Stomach (tissue), 19 donors: ENCODE measurements at places on chromosomes 7 and 10.

GRCh38 chr7:113142385-113143119 lies 24.2 kb upstream of the SMIM30 start:
- DNase-seq: no peak

DNA sequence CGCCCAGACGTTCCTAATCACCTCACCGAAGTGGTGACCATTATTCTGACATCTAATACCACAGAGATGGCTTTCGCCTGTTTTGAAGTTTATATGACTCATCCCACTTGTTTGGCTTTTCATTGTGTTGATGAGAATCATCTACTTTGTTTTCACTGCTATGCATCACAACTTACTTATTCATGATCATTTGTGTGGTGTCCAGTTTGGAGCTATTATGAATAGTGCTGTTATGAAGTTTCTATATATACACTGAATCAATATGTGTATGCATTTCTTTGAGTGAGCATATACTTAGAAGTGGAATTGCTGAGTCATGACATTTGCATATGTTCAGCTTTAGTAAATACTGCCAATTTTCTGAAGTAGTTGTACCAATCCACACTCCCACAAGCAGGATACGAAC lies 38.6 kb upstream of the TNKS2 start:
- no peak for DNase-seq

DNA sequence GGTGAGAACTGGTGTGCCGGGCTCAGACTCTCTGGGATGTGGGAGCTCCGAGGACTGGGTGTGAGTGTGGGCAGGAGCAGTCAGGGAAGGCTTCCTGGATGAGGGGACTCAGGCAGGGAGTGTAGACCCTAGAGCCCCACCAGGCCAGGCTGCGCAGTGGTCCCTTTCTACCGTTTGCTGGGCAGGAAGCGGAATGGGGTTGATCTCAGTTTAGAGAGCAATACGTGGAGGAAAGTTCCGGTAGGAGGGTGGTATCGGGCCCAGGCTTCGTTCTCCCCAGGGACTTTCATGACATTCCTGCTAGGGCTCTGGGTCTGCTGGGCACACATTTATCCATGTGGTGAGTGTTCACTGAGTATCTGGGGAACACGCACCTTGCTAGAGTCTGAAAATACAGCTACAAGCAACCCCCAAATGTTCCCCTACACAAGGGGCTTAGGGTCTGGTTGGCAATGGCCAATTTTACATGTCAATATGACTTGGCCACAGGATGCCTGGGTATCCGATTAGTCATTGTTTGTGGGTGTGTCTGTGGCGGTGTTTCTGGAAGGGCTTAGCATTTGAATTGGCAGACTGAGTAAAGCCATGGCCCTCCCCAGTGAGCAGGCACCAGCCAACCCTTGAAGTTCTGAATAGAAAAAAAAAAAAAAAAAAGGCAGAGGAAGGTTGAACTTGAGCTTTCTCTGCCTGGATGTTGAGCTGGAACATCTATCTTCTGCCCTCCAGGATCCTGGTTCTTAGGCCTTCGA lies 20.8 kb downstream of the GHRHR start:
- peak; percentile 31 for DNase-seq

- no peak for DNase-seq
These were observed 70.2 kb downstream of the EVX1 start for GRCh38 chr7:27312820-27313219.

DNA sequence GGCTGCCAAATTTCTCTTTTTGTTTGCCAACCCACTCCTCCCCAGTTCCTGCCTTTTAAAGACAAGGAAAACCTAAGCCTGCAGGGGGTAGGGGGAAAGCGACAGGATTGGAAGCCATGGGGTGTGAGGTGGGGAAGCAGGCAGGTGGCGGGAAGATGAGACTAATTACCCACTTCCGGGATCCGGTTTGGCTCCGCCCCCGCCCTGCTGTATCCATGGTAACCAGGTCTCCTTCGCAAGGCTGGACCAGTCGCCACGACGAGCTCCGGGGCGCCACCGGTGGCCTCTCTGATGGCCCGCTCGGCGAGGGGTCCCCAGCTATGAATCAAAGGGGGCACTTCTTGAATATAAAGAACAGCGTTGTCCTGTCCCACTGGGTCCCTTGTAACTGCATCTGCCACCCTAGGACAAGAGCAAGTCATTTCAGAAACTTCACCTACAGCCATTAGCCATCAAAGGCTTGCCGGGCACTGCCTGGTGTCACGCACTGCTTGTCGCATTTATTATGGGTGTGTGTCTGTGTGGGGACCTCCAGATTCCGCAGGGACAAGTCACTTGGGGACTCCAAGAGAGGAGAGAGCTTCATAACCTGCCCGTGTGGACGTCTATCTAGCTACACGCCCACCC lies 55.4 kb upstream of the LMTK2 start:
- DNase-seq: peak; percentile 27

- no peak for DNase-seq
These were observed 96.6 kb downstream of the TPST1 start for GRCh38 chr7:66301737-66302136.

GRCh38 chr10:70814126-70814525 lies 1.6 kb upstream of the SGPL1 start:
- no peak for DNase-seq

DNA sequence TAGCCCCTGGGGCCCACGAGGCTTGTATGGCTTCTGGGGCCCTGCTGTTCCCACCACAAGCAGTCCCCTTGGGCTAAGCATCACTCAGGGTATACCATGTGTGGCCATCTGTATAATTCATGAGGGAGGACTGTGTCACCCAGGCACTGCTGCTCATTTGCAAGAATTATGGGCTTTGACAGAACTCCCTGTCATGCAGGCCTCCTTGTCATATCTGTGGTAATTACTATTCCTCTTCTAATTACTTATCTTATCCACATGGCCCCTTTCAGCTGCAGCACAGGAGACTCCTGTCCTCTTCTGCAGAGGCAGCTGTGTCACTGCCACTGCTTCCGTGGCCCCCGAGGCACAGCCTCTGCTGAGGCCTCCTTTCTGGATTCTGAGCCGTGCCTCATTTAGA lies 46.3 kb downstream of the LRMDA start:
- no peak for DNase-seq

DNA sequence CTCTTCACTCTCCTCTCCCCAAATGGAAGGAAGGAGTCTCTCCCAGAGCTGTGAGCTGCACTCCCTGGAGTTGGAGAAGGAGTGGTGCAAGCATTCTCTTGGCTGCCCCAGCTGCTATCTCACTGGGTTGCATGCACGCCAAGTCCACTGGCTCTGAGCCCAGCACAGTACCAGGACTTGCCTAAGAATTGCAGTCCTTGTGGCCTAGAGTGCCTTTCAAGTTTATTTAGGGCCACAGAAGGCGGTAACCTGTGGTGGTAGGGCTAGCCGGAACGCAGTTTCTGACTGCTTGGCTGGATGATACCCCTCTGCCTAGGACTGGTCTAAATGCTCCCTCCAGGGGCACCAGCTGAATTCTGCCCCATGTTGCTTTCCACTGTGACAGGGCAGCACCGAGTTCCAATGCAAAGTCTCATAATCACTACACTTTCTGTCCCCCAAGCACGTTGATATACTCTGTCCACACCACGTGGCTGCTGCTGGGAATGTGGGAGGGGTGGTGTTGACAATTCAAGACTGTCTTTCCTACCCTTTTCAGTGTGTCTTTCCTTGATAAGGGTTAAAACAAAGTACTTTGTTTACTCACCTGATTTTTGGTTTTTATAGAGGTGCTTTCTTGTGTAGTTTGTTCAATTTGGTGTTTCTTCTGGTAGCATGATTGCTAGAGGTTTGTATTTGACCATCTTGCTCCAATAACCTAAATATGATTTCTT lies 57.0 kb downstream of the PHTF2 start:
- DNase-seq: peak; percentile 66

DNA sequence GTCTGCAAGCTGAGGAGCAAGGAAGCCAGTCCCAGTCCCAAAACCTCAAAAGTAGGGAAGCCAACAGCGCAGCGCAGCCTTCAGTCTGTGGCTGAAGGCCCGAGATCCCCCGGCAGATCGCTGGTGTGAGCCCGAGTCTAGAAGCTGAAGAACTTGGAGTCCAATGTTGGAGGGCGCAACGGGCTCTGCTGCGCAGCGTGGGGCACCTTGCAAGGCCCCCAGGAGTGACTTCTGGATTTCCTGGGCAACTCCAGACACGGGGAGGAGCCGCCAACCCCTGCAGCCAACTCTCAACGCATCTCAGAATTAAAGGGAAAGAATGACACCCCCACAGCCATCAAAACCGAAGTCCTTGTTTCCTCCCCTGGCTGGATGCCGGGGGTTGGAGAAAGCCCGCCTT lies 18.8 kb upstream of the PROSER2 start:
- no peak for DNase-seq

GRCh38 chr7:95330961-95331337 lies 6.6 kb upstream of the PON1 start:
- DNase-seq: no peak

DNA sequence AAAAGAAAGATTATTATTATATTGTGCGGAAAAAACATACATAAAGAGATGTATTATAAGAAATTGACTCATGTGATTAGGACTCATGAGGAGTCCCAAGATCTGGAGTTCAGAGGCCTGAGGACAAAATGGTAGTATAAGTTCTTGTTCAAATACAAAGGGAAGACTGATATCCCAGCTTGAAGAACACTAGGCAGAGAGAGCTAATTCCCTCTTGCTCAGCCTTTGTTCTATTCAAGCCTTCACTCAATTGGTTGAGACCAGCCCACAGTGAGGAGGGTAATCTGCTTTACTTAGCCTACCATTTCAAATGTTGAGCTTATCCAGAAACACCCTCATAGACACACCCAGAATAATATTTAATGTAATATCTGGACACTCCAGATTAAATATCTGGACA lies 1683.8 kb downstream of the REEP3 start:
- DNase-seq: no peak

GRCh38 chr10:12727832-12728215 lies 273.7 kb downstream of the CCDC3 start:
- no peak for DNase-seq

GRCh38 chr7:27958933-27959548 lies 219.1 kb downstream of the TAX1BP1 start:
- DNase-seq: no peak

DNA sequence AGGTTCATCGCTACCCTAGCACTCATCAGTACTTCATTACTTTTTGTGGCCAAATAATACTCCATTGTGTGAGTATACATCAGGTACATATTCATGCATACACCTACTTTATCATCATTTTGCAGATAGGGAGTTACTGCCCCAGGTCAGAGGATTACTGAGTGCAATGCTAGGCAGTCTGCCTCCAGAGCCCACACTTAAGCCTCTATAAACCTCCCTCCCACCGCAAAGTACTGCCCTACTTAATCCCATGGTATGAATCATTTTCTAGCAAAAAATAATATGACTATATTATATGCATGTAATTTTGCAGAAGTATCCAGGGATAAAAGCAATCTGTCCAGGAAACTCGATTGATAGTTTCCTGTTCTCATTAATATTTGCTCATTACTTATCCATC lies 194.3 kb downstream of the GRID1 start:
- no peak for DNase-seq

DNA sequence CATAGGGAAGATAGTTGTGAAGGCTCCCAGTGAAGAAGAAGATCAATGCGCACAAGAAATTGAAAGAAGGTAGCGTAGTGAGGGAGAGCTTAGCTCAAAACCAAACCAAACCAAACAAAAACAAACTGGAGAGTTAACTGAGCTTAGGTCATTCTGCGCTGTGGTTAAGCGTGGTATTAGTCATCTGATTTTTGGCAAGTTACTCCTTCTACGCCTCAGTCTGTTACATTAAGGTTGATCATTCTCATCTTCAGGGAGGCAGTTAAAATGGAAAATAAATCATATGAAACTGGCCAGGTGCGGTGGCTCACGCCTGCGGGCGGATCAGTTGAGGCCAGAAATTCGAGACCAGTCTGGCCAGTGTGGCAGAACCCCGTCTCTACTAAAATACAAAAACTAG lies 259.7 kb downstream of the EXOC4 start:
- no peak for DNase-seq

- no peak for DNase-seq
These were observed 2.9 kb upstream of the VCL start for GRCh38 chr10:73995035-73995358.

GRCh38 chr10:69469976-69470375 lies 18.7 kb downstream of the TSPAN15 start:
- no peak for DNase-seq

DNA sequence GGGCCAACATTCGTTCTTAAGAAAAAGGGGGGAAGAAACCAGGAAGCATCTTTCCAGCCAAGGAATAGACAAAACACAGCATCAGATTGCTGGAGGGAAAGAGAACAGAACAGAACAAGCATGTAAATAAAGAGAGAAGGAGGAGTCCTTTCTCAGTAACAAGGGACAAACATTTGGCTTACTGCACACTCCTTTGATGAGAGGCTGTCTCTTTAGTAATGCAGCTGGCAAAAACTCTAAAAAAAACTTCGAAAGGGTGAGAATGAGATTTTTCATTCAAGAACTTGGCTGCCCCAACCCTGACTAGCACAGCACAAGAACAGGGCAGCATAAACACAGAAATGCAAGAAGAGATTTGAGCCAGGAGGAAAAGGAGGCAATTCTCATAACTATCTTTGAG lies 38.9 kb upstream of the IL6 start:
- peak; percentile 28 for DNase-seq

DNA sequence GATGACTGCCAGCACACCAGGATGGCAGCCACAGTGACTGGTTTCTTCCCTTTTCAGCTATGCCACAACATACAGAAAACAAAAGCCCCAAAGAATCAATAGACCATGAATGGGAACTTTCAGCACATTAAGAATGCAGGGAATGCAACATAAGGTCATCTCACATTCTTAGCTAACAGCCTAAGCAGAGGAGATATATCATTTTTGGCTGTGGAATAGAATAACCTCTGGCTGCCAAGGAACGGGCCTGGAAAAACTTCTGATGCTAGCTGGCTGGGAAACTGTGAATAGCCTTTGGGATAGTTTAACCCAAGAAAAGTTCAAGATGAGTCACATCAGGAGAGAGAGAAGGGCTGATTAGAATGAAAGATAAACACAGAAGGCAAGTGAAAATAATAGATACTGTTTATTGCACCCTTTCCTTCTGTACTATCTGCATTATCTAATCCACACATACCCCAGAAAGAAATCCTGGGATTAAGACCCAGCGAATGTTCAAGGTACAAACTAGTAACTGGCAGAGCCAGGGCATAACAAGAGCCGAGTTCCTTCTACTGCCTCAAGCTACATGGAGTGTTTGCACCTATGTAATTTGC lies 169.2 kb downstream of the SEMA3A start:
- DNase-seq: no peak

GRCh38 chr10:90738885-90739284 lies 119.0 kb downstream of the HTR7 start:
- peak; percentile 76 for DNase-seq

DNA sequence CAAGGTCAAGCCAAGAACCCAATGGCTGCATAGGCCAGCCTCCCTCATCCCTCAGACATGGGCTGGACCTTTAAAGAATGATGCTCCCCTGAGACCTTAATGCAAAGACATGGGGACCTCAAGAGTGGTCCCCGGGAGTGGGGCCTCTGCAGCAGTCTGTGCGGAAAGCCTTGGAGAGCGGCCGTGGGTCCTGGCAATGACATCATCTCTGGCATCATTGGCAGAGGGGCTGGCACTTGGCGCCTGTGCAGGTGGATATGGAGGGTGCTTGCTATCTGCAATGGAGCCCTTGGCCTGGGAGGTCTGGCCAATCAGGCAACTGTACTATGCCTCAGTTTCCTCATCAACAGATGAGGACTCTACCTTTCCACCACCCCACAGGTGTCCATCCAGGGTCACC lies 365.5 kb upstream of the MKI67 start:
- no peak for DNase-seq
